ENCODE measurements at places on chromosomes 1 and 21.

DNA sequence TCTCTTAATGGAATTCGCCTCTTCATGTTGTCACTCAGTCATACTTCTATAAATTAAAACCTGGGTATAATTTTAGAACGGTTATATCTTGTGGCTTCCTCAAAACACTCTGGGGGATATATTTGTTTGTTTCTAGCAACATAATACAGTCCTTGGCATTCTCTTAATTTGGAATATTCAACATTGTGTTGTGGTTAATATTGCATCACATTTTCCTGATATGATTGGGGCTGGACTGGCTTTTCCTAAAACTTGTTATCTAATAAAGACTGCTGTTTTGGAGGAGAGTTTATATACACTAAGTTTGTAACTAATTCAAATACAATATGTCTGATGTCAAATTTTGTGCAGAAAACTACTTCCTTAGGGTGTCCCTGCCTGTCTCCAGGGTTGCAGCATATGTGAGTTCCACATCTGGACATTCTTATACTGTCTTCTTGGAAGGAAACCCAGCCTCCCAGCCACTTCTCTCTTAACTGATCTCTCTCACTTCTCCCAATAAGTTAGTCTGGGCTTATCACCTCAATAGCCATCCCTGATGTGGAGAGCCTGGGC lies 892.6 kb downstream of the MRPL39 start:
- DNase-seq: no peak

DNA sequence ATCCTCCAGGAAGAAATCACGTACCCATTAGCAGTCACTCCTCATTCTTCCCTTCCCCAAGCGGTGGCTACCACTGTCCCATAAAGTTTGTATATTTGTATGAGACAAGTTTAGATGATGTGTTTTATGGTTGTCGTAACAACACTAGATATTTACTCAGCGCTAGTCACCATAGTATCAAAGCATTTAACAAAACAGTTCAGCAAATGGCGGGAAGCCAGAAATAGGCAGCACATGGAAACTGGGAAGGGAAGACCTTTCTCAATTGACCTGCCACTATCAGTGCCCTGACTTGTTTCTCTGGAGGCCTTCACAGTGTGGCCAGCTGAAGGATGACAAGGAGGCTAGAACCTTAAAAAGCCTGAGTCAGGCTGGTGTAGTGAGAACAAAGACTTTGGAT lies 31.1 kb downstream of the CNST start:
- no peak for DNase-seq

GRCh38 chr1:7385471-7386225 lies 385.4 kb upstream of the VAMP3 start:
- no peak for DNase-seq

- no peak for DNase-seq
Observed at GRCh38 chr1:10734962-10735544, 61.4 kb downstream of the CASZ1 start.

DNA sequence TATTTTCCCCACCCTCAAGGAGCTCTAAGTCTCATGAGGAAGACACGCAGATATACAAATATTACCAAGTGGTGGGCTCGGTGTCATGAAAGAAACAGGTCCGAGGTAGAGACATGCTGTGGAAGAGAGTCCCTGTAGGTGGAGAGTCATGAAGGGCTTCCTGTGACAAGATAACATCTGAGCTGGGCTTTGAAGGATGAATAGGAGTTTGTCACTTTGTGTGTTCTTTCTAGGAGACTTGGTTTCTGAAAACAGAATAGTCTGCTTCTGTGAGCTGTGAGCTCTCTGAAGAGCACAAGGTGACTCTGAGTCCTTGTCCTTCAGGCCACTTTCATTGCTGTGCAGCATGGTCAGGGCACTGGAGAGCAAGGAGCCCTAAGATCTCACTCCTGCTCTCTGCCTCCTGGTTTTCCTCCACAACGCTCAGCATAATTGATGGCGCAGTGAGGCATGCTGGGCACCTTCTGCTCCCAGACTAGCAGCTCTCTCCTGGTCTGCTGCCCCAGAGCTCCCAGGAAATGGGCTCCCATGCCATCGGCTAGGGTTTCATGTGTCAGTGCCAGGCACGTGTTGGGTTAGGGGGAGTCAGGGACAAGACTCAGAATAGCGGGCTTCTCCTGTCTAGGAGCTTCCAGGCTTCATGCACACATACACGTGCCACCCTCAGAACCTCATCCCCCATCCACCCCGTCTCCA lies 209.9 kb upstream of the CSF3R start:
- DNase-seq: no peak

DNA sequence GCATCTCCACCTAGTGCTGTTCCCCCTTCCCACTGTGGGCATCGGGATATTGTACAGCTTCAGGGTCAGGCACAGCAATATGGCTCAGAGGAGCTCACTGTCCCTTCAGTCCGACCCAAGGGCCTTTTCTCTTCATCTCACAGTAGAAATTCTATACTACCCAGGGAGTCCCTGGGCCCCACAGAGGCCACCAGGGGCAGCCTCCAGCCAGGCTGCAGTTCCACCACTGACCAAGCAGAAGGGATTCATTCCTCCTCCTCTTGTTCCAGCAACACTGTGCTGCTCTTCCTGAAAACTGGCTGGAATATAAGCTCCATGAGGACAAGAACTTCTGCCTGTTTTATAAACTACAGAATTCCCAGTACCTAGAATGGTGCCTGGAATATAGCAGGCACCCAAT lies 70.5 kb downstream of the CD34 start:
- DNase-seq: no peak

GRCh38 chr1:224883091-224883490 lies 46.4 kb upstream of the DNAH14 start:
- no peak for DNase-seq

- no peak for DNase-seq
Observed at GRCh38 chr1:43764581-43764980, 57.2 kb downstream of the ST3GAL3 start.

GRCh38 chr1:247417831-247418230 lies 1.9 kb downstream of the NLRP3 start:
- DNase-seq: no peak

- no peak for DNase-seq
Observed at GRCh38 chr1:114109981-114110380, 43.7 kb downstream of the SYT6 start.
